D721Med (cell line): ENCODE measurements at places on chromosomes 2 and 18.

DNA sequence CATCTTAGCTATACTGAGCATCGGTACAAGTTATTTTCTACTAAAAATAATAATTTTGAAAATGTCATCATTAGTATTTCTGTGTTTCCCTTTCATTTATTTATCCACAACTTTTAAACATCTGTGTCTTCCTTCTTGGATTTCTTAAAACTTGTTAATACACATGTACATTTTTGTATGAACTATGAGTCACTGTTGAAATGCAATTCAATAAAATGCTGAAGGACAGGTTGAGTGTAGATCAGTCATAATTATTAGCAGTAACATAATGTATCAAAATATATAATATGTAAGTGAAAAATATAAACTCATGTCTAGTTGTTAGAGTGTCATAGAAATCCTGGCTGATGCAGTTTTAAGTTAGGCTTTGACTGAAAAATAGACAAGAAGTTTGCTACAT, 115.9 kb downstream of the MEIS1 start:
- DNase-seq: no peak

DNA sequence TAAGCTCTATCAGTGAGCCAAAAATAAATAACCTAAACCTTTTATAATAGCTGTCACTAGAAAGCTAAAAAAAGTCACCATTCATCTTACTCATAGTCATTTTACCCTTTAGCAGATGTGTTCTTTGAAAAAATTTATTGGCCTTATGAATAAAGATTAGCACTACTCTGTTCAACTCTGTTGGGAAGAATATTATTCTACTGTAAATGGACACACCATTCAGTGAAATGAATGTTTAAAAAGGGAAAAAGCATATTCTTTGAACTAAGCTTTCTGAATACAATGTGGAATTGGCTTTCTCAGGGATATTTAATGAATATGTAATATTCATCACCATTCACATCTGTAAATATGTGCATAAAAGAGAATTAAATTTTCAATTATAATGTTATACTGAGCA, 422.0 kb downstream of the CBLN2 start:
- DNase-seq: no peak

GRCh38 chr2:216507220-216508160, 8.8 kb downstream of the RPL37A start:
- DNase-seq: no peak

DNA sequence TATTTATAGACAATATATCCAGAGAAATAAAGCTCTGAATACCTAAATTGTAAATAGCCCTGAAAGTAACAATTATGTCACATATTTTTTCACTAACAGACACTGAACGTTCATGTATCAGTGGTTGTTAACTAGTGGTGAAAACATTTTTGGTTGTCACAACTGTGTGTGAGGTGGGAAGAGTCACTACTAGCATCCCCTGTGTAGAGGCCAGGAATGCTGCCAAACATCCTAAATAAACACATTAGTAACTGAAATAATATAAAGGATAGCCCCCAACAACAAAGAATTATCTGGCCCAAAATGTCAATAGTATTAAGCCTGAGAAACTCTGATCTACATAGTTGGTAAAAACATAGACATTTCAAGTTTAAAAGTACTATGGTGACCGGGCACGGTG, 64.5 kb downstream of the ROCK1 start:
- DNase-seq: no peak

- DNase-seq: no peak
These were observed 148.4 kb upstream of the ACVR2A start for GRCh38 chr2:147696426-147696825.

DNA sequence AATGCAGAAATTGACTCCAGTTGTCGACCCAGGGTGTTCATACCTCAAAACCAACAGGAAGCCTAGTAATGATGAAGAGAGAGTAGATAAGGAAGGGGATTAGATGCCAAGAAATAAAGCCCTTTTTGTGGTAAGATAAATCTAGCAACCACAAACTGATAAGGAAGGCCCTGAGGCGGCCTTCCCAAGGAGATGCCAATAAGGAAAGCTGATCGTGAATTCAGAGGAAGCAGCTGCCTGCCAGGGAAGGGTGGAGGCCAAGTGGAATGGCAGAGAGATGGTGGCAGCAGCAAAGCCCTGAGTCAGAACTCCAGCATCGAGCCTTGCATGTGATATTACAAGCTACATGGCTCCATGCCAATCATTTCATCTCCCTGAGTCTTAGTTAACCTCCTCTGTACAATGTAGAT, 126.3 kb downstream of the IRS1 start:
- no peak for DNase-seq

DNA sequence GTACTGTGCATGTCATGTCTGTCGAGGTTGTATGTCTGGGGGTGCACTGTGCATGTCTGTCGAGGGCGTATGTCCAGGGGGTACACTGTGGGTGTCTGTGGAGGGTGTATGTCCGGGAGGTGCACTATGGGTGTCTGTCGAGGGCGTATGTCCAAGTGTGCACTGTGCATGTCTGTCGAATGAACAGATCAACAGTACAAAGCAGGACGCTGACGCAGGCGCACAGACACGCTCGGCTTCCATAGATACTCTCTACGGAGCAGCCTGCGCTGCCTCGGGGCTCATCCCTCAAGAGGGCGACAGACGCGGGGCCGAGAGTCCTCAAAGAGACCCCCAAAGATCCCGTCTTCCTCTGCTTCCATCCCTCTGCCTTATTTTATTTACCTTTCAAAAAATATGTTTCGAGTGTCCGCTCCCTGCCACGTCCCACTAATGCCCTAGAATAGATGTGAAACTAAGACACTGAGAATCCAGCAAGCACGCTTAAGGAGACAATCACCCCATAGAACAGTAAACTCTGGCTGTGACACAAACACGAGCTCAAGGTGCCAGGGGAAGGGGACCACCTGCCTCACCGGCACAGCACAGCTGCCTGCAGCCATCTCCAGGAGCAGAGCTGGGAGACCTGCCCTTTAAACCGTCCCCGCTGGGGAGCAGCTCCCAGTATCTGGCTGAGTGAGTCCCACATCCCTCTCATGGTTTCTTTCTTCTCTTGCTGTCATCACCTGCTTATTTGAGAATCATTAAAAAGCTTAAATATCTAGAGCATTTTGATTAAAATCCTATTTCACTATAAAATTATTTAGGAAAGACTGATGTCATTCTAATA, 250.5 kb upstream of the MYT1L start:
- no peak for DNase-seq

GRCh38 chr2:170823898-170824215, 7.2 kb downstream of the GAD1 start:
- DNase-seq: no peak

- DNase-seq: no peak
These were observed 36.8 kb upstream of the RIOK3 start for GRCh38 chr18:23416298-23416697.

DNA sequence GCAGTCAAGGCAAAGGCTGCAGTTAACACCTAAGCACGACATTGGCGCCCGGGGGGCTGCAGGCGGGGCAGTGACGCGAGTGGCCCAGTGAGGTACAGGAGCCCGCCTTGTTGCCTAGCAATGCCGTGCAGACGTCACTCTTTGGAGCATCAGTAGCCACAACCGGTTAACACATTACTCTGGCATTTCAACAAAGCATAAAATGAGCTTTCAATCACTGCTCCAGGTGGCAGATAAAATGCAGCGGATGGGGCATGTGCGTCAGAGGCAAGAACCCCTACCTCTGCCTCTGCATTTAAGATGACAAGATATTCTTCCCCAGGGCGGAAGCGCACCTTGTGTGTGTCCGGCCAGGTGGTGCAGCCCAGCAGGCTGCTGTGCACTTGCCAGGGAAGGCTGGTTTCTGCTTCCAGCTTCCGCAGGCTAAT, 139.4 kb downstream of the MTCL1 start:
- no peak for DNase-seq

DNA sequence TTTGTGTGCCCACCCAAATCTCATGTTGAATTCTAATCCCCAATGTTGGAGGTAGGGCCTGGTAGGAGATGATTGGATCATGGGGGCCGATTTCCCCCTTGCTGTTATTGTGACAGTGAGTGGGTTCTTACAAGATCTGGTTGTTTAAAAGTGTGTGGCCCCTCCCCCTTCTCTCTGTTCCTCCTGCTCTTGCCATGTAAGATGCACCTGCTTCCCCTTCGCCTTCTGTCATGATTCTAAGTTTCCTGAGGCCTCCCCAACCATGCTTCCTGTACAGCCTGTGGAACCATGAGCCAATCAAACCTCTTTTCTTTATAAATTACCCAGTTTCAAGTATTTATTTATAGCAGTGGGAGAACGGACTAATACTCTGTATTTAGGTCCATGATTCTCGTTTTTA, 588.1 kb downstream of the DCDC2C start:
- no peak for DNase-seq

DNA sequence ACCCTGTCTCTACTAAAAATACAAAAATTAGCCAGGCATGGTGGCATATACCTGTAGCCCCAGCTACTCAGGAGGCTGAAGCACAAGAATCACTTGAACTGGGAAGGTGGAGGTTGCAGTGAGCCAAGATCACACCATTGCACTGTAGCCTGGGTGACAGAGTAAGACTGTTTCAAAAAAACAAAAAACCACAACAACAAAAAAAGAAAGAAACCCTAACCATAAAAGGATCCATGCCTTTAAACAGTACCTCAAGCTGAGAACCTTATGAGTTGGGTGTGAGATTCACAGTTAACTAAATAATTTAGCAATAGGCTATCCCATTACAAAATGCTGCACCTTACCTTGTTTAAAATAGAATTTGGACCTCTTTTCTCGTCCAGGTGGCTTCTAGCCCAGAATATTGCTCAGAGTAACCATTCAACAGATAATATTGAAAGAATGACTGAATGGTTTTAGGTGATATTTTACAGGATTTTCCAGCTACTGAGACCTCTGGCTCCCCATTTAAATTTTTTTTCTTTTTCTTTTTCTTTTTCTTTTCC, 6.4 kb downstream of the DPYSL5 start:
- DNase-seq: no peak

GRCh38 chr2:206160125-206160806, 571 bp downstream of the EEF1B2 start:
- DNase-seq: peak; percentile 20

DNA sequence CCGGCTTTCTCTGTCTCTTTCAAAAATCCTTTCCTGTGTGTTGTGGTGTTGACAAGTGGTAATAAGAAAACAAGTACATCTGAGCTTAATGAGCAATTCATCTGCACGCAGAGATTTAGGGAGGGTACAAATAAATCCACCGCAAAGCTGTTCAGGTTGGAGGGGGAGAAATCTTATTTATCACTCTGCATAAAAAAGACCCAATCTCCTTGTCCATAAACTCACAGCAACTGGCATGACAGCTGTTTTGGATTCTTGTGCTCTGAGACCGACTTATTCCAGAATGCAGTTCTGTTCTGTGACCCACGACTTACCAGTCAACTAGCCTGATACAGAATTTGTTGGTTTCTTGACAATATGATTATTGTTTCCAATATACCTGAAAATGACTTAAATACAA, 380.1 kb downstream of the SOX11 start:
- DNase-seq: no peak

DNA sequence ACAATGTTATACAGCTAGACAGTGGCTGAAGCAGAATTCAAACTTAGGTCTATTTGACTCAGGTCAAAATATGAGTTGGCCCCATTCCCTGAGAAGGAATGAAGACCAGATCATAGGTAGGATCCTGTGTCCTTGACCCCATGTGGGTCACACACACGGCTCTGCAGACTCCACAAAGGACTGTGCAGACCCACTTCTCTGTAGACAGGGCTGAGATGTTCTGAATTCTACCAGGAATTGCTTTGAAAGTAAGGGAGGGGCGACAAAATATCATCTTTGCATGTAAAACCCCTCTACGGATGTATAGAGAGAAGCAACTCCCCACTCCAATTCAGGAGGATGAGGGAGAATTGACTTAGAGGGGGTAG, 62.3 kb upstream of the CTIF start:
- DNase-seq: no peak

DNA sequence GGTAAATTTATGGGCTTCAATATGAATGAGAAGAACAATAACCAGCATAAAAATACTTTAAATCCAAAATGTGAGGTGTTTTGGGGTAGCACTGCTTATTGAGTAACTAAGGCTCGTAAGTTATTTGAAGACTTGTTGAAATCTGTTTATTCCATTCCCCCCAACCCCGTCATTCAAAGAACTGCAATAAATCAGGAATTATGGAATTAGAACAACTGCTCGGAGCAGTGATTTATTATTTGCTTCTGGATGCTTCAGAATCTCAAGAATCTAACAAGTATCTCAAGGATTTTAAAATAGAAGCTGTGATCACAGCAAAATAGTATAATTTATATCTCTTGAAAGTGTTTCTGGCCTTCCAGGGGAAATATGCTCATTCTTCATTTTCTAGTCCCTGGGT, 86.8 kb downstream of the EML6 start:
- DNase-seq: no peak

- DNase-seq: no peak
These were observed 69.9 kb downstream of the UXS1 start for GRCh38 chr2:106124106-106124756.

DNA sequence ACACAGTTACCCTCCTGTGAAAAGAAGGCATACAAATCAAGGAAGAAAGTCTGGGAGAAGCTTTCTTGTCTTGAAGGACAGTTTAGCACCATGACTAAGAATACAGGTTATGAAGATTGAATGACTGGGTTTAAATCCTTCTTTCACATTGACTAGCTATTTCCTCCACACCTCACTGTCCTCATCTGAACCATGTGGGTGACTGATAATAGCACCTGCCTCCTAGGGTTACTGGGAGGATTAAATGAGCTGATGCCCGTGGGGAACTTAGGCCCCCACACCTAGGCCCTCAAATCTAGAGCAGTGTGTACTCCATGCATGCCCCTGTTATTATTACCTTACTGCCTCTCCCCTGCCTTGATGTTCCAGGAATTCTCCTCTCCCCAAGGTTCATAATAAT, 202.9 kb downstream of the FBXO15 start:
- DNase-seq: no peak

DNA sequence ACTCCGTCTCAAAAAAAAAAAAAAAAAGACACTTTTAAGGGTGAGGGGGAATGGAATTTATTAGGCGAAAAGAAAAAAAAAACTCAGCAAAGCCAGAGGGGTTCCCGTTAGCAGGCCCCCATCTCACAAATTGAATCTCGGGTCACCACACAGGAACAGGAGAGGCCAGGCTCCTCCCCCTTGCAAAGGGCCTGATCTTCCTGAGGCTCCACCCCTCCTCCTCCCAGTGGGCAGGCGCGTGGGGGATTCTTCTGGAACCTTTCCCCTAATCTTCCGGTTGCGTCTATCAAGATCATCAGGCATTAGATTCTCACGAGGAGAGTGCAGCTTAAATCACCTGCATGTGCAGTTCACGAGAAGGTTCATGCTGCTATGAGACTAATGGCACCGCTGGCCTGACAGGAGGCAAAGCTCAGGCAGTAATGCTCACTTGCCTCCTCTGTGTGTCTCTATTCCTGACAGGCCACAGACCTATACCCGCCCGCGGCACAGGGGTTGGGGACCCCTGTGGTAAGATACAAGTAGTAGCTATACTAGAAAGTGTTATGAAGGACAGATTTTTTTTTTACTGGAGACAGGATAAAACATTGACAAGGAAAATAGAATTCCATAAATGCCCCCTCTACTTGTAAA, 45.8 kb downstream of the TAF4B start:
- DNase-seq: no peak

DNA sequence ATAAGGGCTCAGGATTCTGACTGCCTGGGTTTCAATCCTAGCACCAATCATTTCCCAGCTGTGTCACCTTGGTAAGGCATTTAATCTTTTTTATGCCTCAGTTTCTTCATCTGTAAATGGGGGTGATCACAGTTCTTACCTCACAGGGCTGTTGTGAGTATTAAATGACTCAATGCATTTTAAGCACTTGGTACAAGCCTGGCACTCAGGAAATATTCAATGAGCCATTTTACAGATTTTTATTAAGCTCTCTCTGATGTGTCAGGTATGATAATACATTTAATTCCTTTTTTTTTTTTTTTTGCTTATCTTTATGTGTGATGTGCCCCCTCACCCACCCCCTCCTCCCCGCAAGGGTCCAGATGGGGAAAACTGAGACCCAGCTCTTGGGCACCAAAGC, 12.0 kb downstream of the SPEG start:
- DNase-seq: no peak
